Activated CD4-positive, alpha-beta T cell treated with anti-CD3 and anti-CD28 coated beads for 1 hour (primary cell): ENCODE measurements at places on chromosomes 5 and 9.

DNA sequence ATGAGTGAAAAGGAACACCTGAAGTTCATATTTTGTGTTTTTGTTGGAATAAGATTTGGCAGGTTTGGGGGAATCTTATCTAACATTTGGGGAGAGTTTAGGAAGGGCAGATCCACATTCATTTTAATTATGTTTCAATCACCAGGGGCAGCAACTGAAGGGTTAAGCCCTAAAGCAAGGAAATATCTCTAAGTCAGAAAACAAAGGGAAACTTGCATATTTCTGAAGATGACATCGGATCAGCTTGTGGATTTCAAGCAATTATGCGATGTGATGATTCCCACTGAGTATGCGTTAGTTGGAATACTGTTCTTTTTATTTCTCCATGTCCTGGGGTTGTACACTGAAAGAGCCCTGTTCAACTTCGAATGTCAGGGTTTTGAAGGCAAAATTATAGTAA is 59.8 kb upstream of the NFIB start:
- no peak for DNase-seq

DNA sequence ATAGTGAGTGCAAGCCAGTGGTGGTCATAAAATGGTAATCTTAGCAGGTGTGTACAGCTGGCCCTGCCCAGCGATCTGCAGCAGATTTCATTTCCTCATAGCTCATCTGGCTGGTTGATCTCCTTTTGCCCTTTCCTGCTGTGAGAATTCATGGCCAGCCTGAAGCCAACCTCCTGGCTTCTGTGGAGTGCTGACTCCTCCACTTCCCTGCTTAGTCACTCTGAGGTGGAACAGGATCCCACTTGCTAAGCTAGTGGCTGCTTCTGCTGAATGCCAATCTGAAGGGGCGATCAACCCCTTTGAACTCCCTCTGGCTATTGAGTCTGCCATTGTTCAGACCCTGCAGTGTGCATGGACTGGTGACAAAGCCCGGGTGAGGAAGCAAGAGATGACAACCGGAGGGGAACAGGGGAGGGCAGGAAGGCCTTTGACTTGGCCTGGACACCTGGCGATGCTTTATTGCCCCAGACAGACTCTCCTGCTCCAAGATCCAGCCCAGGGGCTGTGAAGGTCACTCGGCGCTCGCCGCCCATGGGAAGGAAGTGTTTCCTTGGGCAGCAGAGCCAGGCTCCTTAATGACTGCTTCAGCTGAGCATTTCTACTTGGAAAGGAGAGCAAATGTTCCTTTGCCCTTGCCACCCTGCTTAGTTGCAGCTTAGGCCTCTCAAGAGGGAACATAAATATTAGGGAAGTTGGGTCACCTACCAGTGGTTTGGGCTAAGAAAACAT is 341.1 kb downstream of the ZSWIM6 start:
- no peak for DNase-seq

- no peak for DNase-seq
Observed at GRCh38 chr5:95076395-95077185, 208.3 kb downstream of the MCTP1 start.

GRCh38 chr5:151186538-151186937 is 29.0 kb upstream of the ANXA6 start:
- no peak for DNase-seq

DNA sequence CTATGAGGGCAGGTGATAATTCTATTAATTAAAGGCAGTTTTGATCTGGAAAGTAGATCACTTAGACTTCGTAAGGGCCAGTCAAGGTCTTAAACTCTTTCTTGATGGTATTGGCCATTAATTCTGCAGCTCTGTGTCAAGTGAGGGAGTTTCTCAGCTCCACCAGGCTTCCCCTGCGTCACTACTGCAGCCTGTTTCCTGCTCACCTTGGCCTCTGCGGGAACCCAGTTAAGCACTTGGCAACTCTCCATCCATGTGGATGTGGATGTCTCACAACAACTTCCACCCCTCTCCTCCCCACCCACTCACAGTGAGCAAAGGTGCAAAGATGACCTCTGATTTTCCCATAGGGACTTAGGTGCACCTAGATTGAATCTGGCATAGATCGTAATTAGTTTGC is 191.6 kb downstream of the PLK2 start:
- no peak for DNase-seq

DNA sequence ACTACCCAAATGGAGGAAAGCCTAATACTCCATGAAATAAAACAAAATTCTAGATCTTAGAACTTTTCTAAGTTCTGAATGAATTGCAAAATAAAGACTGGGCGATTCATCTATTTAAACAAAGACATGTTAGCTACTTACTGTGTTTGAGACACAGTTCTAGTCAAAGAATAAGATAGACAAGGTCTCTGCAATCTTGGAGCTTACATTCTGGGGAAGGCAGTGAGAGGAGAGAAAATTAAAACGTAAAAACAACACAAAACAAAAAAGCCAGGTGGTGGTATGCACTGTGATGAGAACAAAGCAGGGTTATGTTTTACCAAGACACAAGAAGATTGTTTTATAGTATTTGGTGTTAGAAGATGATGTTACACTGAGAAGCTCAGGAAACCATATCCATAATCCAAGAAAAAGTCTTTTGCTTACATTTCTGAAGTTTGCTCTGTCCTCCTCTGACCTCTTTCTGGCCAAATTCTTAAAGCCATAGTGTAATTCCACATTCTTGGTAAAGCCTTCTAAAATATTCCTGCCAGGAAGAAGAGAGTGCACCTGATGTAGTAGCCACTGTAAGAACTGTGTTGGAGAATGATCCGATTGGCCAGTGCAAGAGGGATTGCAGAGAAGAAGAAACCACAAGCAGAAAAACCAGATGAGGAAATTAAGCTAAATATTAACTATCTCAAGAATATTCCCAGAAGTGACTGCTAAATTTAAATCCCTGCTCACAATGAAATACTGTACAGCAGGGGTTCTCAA is 218.4 kb downstream of the PCSK1 start:
- no peak for DNase-seq

- no peak for DNase-seq
Observed at GRCh38 chr5:88734983-88735382, 148.0 kb downstream of the MEF2C start.

GRCh38 chr5:14946815-14947620 is 75.4 kb upstream of the ANKH start:
- no peak for DNase-seq

- DNase-seq, result no peak
Observed at GRCh38 chr9:98873951-98874371, 66.5 kb downstream of the GALNT12 start.

GRCh38 chr5:124176692-124177091 is 569.7 kb downstream of the ZNF608 start:
- no peak for DNase-seq

GRCh38 chr5:24439465-24439864 is 205.3 kb downstream of the CDH10 start:
- no peak for DNase-seq

GRCh38 chr9:8723195-8723594 is 923.6 kb upstream of the DMAC1 start:
- no peak for DNase-seq

GRCh38 chr5:179254638-179255271 is 90.5 kb downstream of the ADAMTS2 start:
- DNase-seq, result no peak

DNA sequence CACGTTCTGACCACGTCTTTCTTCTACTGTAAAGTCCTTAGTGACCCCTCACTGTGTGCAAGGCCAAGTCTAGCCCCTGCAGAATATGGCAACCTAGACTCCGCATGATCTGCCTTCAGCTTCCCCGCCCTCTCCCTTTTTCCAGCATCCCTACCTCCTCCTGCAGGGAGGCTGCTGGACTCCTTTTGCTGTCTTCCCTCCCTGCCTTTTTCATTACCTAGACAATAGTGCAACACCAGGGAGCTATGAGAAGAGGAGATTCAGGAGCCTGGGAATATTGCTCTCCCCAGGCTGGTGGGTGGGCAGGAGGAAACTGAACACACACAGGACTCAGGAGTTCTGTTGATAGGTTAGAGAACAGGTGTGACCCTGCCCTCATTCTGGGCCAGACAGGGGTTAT is 33.1 kb upstream of the LARP1 start:
- no peak for DNase-seq

DNA sequence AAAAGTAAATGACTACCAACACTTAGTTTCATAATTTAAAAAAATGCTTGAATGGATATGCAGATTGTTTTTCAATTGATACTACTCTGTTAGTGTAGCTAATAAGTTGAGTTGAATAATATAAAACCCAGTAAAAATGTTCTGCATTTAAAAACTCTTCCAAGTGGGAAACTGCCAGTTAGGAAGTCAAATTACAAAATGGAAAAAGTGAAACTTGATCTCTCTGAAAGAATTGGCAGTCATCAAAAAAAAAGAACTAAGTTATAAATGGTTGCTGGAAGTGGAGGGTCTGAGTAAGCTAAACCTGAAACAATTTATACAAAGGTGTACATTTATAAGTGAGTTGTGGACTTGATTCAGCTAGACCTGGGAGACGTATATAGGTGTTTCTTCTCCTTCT is 52.4 kb downstream of the VCAN start:
- DNase-seq, result no peak

DNA sequence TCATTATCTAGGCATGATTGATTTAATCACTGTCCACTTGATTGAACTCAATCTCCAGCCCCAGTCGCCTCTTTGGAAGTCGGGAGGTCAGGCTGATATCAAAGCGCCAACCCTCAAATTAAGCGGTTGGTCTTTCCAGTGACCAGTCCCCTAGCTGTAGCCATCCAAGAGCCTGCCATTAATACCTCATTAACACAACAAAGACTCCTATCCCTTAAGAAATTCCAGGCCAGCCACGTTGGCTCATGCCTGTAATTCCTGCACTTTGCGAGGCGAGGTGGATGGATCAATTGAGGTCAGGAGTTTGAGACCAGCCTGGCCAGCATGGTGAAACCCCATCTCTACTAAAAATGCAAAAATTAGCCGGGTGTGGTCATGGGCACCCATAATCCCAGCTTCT is 27.4 kb upstream of the GCNT1 start:
- no peak for DNase-seq

GRCh38 chr9:90459321-90459720 is 183.3 kb downstream of the DIRAS2 start:
- DNase-seq, result no peak

DNA sequence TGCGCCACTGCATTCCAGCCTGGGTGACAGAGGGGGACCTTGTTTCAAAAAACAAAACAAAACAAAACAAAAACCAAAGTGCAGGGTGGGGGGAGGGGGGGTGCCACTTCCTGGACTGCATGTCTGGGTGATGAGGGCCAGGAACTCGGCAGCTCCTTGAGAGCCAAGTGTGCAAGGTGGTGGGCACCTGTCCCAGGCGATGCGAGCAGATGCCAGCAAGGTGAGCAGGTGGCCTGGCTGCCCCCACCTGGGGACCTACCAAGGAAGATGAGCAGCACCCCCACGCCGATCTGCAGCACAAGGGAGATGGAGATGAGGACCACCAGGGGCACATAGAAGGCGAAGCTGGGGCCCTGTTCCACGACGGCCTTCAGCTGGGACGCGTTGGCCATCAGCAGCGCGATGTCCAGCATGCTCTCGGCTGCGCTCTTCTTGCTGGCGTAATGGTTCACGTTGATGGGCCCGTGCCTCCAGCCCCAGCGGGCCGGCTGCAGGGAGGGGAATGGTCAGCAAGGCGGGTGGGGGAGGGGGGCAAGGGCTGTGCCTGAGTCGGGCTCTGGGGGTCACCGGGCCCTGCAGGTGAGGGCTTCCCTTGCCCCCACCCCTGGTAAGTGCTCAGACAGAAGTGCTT is 7.8 kb downstream of the NINJ1 start:
- DNase-seq, result no peak

GRCh38 chr5:159681661-159682060 is 234.6 kb upstream of the ADRA1B start:
- DNase-seq, result no peak

DNA sequence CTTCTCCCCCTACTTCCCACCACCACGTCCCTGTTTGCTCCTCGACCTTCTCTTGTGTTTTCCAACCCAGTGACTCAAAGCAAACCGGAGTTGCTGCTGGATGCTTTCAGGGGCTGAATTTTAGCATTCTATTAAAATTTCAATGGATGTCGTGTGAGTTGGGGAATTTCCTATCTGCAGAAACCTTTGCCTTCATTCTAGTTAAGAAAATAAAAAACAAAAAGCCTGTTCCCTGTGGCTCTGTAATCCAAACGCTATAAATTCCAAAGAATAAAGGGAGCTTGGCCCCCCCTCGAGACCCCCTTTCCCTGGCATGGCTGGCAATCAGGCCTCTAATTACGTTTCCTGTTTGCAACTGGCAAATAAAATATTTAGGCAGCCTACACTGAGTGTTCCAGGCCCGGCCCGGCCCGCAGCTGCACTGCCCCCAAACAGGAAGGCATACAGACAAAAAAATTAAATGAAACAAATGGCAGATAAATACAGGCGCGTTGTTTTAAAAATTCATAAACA is 139.4 kb upstream of the PPP1R26 start:
- DNase-seq, result no peak

GRCh38 chr5:98796197-98796972 is 22.9 kb downstream of the RGMB start:
- DNase-seq, result no peak

DNA sequence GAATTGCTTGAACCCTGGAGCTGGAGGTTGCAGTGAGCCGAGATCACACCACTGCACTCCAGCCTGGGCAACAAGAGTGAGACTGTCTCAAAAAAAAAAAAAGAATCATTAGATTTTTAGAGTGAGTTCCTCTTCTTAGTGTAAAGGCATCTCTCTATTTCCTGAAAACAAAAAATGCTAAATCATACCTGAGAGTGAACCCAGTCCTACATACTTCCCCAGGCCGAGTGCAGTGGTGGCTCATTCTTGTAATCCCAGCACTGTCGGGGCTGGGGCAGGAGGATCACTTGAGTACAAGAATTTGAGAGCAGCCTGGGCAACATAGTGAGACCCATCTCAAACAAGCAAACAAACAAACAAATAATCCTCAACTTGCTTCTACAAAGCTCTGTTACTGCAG is 38.2 kb upstream of the LPAR1 start:
- DNase-seq, result no peak

- DNase-seq, result no peak
Observed at GRCh38 chr9:100739666-100740065, 161.8 kb downstream of the CAVIN4 start.

DNA sequence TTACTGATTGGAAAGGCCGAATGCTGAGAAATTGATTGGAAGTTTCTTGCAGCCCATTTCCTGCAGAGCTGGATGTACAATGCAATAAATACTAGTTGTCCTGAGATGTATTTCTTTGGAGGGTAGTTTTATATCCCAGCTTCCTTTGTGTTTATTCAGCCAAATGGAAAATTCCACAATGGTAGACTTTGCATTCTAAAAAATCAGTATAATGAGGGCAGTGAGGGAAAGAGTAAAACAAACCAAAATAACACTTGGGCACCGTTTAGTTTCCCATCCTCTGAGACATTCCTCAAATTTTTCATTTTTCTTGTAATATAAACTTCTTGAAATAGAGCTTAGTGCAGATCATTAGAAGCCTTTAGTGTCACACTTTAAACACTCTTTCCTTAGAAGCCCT is 379.4 kb downstream of the EBF1 start:
- no peak for DNase-seq

GRCh38 chr5:567664-568060 is 43.4 kb upstream of the SLC9A3 start:
- no peak for DNase-seq

GRCh38 chr5:159179529-159180305 is 29.6 kb downstream of the RNF145 start:
- no peak for DNase-seq

- DNase-seq, result no peak
Observed at GRCh38 chr5:146448783-146449519, 1.8 kb downstream of the TCERG1 start.

GRCh38 chr5:149323210-149323609 is 22.1 kb upstream of the GRPEL2 start:
- no peak for DNase-seq
